Glutamatergic neuron (in vitro differentiated cells): ENCODE measurements at places on chromosomes 1 and 21. TPM values are rescaled to one million over a fixed set of nuclear protein-coding genes. Genes with fewer than 3 reads are reported as not detected.

DNA sequence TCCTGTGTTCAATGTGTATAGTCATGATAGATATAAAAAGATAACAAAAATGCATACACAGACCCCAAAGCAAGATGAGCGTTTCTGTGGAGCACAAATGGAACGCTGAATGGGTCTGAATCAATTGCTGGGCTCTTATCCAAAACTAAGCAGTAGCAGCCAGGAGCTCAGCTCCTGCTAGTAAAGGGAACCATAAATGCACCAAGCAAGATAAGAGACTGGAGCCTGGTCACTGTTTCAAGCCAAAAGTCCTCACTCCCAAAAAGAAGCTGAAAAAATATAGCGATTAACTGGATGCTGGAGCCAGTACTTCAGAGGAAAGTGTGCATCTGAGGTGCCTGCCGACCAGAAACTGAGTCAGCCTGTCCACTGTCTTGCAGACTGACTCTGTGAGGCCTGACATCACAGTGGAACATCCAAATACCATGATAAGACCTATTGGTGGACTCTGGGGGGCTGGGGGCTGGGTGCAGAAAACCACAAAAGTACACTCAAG lies 68.9 kb downstream of the LRRC8C start:
- no peak for DNase-seq

Gene MROH9
- not detected for total RNA-seq

GRCh38 chr1:43716559-43717281 lies 9.4 kb downstream of the ST3GAL3 start:
- DNase-seq, result no peak

GRCh38 chr1:82555501-82555900 lies 754.8 kb downstream of the ADGRL2 start:
- DNase-seq, result no peak

DNA sequence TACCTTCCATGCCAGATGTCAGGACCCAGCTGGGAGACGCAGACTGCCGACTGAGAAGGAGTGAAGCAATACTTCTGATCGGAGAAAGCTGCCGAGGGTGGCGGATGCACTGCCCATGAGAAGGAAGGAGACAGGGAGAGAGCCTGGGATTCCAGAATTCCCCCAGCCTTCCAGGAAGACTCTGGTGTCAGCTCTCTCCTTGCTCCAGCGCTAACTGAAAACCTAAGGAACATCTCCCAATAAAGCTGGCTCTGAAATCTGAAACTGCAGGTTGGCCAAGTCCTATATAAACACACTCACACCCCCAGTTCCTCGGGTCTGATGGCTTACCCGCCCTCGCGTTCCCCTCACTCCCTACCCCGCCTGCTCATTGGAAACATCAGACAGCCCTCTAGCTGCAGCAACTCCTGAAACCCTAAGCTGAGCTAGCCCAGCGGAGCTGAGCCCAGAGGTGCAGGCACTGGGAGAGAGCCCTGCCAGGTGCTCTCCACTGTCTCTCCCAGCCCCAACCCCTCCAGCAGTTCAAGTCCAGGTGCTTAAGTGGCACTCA lies 52.3 kb downstream of the PLEKHA6 start:
- no peak for DNase-seq

Gene CD1C
- total RNA-seq, result not detected

- no peak for DNase-seq
These were observed 262.9 kb downstream of the PTPRU start for GRCh38 chr1:29499104-29499650.

- DNase-seq, result no peak
These were observed 7.3 kb upstream of the RBP7 start for GRCh38 chr1:9989773-9990172.

Gene F3
- total RNA-seq, result 0.93 TPM

DNA sequence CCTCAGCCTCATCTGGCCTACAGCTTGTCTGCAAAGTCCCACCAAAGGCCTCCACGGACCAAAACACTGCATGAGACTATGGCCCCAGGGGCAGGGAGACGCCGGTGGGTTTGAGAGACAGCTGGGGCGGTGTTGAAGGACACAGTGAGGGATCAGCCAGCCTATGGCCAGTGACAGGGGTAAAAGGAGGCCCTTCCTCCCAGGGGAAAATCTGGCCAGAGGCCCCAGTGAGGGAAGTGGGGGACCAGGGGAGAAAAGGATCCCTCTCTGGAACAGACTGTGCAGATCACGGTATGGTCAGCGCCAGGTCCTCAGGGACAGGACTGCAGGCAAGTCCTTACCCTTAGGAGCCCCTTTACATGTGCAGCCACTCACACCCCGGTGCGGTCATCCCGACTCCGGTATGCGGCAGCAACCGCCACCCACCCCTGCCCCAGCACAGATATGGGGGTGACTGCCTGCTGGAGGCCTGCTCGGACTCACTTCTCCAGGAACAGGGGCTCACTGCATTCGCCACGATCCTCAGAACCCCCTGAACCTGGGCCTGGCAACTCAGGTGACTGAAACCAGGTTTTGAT lies 1.3 kb downstream of the CERS2 start:
- peak; percentile 38 for DNase-seq

GRCh38 chr1:28110555-28110954 lies 22.1 kb upstream of the EYA3 start:
- no peak for DNase-seq

Gene GRHL3
- total RNA-seq, result 0.37 TPM

Gene CFHR4
- total RNA-seq, result not detected

- DNase-seq, result no peak
These were observed 36.3 kb downstream of the DMAP1 start for GRCh38 chr1:44249543-44249942.
